ENCODE measurements at places on chromosomes 12 and 14.

- no peak for DNase-seq
These were observed 3.0 kb downstream of the PAWR start for GRCh38 chr12:79687711-79688260.

DNA sequence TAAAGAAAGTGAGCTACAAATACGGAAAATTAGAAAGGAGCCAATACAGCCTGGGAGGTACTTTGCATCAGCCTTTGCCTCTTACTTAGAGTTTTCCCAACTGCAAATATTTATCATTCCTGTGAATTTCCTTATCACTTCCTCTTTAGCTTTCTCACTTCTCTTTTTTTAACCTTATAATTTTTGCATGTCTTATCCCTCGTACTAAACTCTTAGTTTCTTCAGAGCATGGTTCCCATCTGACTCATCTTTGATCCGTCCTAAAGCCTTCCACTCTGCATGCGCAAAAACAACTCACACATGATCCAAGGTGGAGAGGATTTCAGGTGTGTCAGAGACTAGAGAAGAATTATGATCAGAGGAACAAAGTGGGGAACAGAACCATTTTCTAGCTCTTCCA is 9.6 kb upstream of the SNAPC1 start:
- no peak for DNase-seq

GRCh38 chr14:84976805-84977204 is 553.1 kb upstream of the FLRT2 start:
- no peak for DNase-seq

DNA sequence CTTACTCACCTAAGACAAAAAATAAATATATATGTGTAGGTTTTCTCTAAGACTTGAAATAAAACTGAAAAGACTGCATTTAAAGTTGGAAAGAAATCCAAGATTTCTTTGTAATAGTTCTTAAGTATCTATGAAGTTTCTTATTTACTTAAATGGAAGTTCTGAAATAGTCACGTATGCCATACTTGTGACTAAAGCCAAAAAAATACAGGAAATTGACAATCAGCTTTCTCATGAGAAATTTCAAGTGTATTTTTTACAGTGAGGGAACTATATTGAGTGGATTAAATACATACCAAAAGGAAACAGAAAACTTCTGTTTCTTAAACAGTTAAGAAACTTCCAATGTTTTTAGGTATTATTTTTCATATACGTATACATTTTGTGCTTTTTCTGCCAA is 188.1 kb downstream of the DPY19L2 start:
- no peak for DNase-seq

GRCh38 chr12:22860926-22861325 is 236.0 kb downstream of the ETNK1 start:
- no peak for DNase-seq

DNA sequence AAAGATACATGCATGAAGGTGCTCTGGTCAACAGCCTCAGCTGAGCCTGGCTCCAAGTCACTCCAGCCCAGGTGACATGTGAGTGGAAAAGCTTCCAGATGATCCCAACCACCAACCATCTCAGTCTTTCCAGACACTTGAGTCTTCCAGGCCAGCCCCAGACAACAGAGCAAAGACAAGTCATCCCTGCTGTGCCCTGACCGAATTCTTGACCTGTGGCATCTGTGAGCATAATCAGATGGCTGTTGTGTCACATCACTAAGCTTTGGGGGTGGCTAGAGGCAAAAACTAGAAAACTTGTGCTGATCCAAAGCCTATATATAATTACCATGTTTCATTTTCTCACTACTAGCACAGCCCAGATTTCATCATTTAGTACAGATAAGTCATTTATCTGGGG is 50.8 kb upstream of the ISM2 start:
- no peak for DNase-seq

DNA sequence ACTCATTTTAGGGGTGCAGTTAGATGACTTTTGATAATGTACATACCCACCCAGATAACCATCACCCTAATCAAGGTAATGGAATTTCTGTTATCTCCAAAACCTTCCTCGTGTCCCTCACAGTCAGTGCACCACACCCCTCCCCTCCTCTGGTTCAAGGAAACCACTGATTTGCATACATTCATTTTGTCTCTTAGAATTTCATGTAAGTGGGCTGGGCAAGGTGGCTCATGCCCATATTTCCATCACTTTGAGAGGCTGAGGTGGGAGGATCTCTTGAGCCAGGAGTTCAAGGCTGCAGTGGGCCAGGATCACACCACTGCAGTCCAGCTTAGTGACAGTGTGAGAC is 15.7 kb downstream of the ADIPOR2 start:
- no peak for DNase-seq

GRCh38 chr14:103382376-103382775 is 2.8 kb upstream of the MARK3 start:
- no peak for DNase-seq

DNA sequence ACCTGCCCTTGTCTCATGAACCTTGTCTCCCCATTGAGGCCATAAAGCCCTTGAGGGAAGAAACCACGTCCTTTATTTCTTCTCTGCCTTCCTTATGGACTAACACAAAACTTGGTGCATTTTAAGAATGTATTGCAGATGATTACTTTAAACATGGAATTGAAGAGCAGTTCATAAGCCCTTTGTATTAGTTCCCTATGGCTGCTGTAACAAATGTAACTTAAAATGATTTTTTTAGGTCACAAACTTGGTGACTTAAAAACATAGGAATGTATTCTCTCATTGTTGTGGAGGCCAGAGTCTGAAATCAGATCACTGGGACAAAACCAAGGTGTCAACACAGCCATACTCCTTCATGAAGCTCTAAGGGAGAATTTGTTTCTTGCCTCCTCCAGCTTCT is 185.5 kb downstream of the PHLDA1 start:
- DNase-seq: no peak

GRCh38 chr12:7884689-7885088 is 12.0 kb upstream of the SLC2A14 start:
- no peak for DNase-seq

- DNase-seq: no peak
These were observed 35.1 kb downstream of the TRPV4 start for GRCh38 chr12:109797905-109798669.

DNA sequence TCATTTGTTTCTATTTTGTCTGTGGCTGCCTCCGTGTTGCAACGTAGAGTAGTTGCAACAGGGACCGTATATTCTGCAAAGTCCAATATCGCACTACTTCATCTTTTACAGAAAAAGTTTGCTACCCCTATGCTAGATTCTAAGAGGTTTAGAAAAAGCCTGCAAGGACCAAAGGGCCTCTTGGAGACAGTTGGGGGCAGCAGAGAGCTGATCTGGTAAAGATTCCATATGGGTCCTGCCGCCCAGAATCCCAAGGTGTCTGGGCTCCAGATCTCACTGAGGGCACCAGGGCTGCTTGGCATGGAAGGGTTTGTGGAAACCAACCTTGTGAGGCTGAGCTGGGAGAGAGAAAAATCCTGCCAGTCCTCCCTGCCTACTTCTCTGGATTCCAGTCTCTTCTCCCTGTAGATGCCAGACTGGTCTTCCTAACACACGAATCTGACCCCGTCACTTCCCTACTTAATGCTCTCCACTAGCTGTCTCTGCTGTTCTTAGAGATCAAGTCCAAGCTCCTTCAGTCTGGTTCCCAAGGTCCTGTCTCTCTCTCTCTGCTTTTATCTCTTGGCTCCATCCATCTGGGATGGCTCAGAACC is 74.6 kb downstream of the GLRX5 start:
- DNase-seq: no peak

DNA sequence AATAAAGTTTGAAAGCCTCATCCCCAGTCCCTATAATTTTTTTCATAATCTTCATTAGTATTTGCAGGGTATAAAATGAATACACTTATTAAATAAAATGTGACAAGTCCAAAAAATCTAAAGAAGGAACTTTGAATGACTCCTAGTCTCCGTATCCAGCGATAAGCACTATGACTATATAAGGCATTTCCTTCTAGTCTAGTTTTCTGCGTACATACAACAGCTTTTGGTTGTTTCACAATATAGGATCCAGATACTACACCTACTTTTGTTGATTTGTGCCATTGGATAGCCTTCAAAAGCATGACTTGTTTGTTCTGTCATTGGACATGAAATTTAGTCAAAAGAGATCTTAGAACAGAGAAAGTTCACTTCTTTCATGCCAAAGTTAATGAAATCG is 133.3 kb upstream of the PWP1 start:
- DNase-seq: no peak

All from T-helper 2 cell (primary cell).